ENCODE measurements at places on chromosomes 16 and 17. TPM values are rescaled to one million over a fixed set of nuclear protein-coding genes. Genes with fewer than 3 reads are reported as not detected.

GRCh38 chr16:23375643-23376042 lies 73.5 kb downstream of the SCNN1B start:
- no peaks in the 10 kb centered on the region for H3K36me3 ChIP-seq
- H3K27ac ChIP-seq, result no peak overlapping the region
- H3K4me3 ChIP-seq, result no peak overlapping the region
- H3K27me3 ChIP-seq, result peaks cover 2% of the 10 kb centered on the region
- DNase-seq, result no peak

- no peak overlapping the region for H3K4me3 ChIP-seq
- H3K27me3 ChIP-seq, result peaks cover 1% of the 10 kb centered on the region
- no peaks in the 10 kb centered on the region for H3K4me1 ChIP-seq
- H3K27ac ChIP-seq, result no peak overlapping the region
- H3K36me3 ChIP-seq, result no peaks in the 10 kb centered on the region
- DNase-seq, result no peak
Observed at GRCh38 chr16:73355981-73356380, 308.1 kb upstream of the ZFHX3 start.

DNA sequence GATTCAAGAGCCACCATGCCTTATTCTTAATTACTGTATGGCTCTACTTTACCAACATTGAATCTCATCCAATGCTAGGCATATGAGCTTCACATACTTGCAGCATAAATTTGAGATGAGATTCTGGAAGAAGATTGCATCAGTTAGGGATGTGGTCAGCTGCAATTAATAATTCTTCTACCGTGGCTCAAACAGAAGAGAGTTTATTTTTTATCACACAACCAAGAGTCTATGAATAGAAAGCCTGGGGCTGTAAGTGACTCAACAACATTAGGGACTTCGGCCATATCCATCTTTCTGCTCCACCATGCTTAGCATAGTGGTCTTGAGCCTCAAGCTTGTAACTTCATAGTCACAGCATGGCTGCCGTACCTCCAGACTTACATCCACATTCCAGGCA lies 179.4 kb upstream of the IRX6 start:
- no peak for DNase-seq
- no peaks in the 10 kb centered on the region for H3K4me1 ChIP-seq
- H3K27ac ChIP-seq, result no peak overlapping the region
- no peaks in the 10 kb centered on the region for H3K36me3 ChIP-seq

DNA sequence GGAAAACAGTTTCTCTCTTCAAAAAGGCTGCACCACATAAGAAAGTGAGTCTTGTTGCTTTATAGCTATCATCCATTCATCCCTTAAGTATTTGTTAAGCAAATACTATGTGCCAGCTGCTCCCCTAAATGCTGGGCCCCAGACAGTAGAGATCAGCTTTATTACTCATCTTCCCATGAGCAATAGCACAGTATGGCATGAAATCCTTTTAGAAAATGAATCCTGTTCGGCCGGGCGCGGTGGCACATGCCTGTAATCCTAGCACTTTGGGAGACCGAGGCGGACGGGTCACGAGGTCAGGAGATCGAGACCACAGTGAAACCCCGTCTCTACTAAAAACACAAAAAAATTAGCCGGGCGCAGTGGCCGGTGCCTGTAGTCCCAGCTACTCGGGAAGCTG lies 99.5 kb downstream of the MYO1D start:
- H3K4me3 ChIP-seq, result no peak overlapping the region
- DNase-seq, result no peak
- no peaks in the 10 kb centered on the region for H3K27me3 ChIP-seq
- H3K36me3 ChIP-seq, result peaks cover 3% of the 10 kb centered on the region
- no peak overlapping the region for H3K27ac ChIP-seq

DNA sequence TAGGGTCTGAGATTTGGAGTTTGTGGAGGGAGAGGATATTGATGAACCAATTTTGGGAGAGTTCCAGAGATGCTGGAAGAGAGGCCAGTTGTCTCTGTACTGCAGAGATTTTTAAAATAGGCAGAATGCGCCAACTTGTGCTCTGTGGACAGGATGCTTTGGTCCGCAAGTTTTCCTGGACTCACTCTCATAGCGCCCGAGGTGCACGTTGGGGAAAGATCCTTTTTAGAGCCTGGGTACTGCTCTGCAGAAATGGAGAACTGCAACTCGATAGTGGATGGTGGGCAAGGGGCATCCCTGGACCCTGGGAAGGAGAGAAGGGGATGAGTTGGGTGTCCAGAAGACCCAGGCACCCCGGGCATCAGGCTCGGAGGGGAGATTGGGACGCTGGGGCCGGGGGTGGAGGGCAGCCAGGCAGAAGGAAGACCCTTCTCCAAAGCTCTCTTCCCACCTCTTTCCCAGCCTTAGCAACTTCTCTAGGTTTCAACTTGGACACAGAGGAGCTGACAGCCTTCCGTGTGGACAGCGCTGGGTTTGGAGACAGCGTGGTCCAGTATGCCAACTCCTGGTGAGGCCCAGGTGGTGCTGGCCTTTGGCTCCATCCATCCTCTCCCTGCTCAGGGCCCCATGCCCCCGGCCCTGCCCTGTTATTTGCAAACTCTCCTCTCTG lies 590 bp downstream of the ITGAX start:
- DNase-seq, result no peak
- H3K4me3 ChIP-seq, result peak overlapping the region; percentile 12
- peak overlapping the region; percentile 85 for H3K27ac ChIP-seq

ALOX12B gene
- 3.3 TPM for total RNA-seq

SKAP1 gene
- total RNA-seq, result 109 TPM
